Calu3 (cell line): ENCODE measurements at places on chromosomes 6 and 20. TPM values are rescaled to one million over a fixed set of nuclear protein-coding genes. Genes with fewer than 3 reads are reported as not detected.
A peak's percentile ranks its signal among the peaks of the same experiment; 100 is the strongest.

- H3K27ac ChIP-seq: no peak overlapping the region
- H3K27me3 ChIP-seq: peaks cover 38% of the 10 kb centered on the region
- DNase-seq: no peak
- H3K4me3 ChIP-seq: no peak overlapping the region
- no peaks in the 10 kb centered on the region for H3K4me1 ChIP-seq
These were observed 19.5 kb upstream of the MAS1 start for GRCh38 chr6:159871241-159871640.

- no peak for DNase-seq
- no peak overlapping the region for H3K4me3 ChIP-seq
- H3K4me1 ChIP-seq: no peaks in the 10 kb centered on the region
- no peaks in the 10 kb centered on the region for H3K36me3 ChIP-seq
- peaks cover 50% of the 10 kb centered on the region for H3K27me3 ChIP-seq
- H3K27ac ChIP-seq: no peak overlapping the region
These were observed 28.0 kb downstream of the TMC2 start for GRCh38 chr20:2564406-2564805.

- no peak overlapping the region for H3K4me3 ChIP-seq
- no peaks in the 10 kb centered on the region for H3K27me3 ChIP-seq
- peaks cover 8% of the 10 kb centered on the region for H3K4me1 ChIP-seq
- no peak overlapping the region for H3K27ac ChIP-seq
- DNase-seq: no peak
These were observed 42.4 kb downstream of the RTN4IP1 start for GRCh38 chr6:106586815-106587415.

DNA sequence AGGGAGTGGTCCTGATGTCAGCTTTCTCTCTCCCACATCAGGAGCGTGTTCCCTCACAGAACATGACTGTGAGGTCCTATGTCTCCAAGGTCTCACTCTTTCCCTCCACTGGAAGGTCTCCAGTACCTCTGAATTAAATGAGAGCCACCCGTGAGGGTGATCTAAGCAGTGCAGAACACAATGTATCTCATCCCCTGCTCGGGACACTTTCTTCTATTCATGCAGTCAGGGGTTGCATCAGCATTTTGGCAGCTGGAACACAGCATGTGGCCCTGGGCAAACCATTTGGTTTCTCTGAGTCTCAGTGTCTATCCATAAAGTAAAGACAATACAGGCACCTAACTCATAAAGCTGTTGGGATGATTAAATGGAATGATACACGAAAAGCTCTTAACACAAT, 34.2 kb downstream of the MAFB start:
- no peak for DNase-seq
- H3K4me1 ChIP-seq: no peaks in the 10 kb centered on the region
- no peaks in the 10 kb centered on the region for H3K36me3 ChIP-seq
- no peak overlapping the region for H3K27ac ChIP-seq
- peaks cover 71% of the 10 kb centered on the region for H3K27me3 ChIP-seq

DNA sequence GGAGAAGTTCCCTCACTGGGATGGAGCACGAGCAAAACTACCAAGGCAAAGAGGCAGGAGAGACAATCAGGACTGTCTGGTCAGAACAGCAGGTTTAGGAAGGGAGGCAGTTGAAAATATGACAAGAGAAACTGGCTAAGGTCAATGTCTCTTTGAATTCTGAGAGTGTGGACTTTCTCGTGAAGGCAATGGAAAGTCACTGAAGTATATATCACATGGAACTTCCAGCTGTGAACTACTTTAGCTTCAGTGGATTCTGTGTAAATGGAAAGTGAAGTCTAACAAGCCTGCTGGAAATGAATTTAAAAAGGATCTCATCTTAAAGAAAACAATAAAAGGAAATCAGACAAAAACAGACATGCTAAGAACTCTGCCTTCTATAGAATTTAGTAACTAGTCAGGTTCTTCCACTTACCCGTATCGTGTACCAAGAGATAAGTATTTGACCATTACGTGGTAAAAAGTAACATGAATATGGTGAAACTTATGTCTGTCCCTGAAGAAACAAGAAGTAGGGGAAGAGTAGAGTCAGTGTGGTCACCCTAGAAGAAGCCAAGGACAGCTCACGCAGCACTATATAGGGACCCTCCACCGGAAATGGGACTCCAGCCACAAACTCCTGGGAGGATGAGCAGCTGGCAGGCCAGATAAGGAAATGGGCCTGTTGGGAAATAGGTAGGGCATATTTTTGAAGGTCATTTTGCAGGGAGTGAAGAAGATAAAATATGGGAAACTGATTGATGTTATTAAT, 123.4 kb downstream of the MAP7 start:
- H3K36me3 ChIP-seq: no peaks in the 10 kb centered on the region
- DNase-seq: no peak
- no peak overlapping the region for H3K27ac ChIP-seq
- peaks cover 9% of the 10 kb centered on the region for H3K4me1 ChIP-seq

DNA sequence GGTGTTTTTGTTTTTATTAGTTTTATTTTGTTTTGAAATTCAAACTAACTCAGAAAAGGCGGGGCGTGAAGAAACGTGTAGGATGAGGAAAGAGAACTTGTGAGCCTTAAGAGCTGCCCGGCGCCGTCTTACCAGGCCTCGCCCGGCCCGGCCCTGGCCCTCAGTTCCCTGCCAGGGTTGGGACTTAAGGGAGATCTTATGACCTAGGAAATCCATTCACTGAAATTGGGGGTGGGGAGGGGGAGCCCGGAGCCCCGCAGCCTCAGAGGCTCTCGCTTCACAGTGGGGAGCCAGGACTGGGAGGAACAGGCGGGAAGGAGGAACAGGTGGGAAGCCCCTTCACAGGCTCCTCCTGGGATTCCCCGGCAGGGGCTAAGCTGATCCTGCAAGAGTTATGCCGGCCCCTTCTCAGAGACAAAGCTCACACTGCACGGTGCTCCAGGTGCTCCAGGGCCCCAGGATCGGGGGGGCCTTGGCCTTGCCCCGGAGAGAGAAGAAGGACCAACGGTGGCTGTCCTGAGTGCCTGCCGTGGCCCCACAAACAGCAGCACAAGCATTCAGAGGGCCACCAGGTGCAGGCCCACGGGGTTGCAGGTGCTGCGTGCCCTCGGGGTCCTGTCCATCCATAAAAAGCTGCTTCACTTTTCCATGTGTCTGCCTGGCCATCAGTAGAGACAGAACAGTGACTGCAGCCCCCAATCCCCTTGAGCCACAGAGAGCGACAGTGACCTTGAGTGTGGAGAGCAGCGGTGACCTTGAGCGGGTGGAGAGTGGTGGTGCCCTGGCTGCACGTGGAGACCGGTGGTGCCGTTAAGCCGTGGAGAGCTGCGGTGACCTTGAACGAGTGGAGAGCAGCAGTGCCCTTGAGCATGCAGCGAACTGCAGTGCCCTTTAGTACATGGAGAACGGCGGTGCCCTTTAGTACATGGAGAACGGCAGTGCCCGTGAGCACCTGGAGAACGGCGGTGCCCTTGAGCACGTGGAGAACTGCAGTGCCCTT, 152.7 kb downstream of the DLL1 start:
- H3K27ac ChIP-seq: no peak overlapping the region
- DNase-seq: no peak
- no peak overlapping the region for H3K4me3 ChIP-seq
- H3K36me3 ChIP-seq: no peaks in the 10 kb centered on the region
- H3K4me1 ChIP-seq: no peaks in the 10 kb centered on the region

GRCh38 chr6:20644667-20645370, 110.6 kb downstream of the CDKAL1 start:
- no peak for DNase-seq
- H3K4me1 ChIP-seq: peaks cover 51% of the 10 kb centered on the region
- H3K4me3 ChIP-seq: no peak overlapping the region
- H3K27me3 ChIP-seq: no peaks in the 10 kb centered on the region
- peaks cover 3% of the 10 kb centered on the region for H3K36me3 ChIP-seq

- H3K4me3 ChIP-seq: peak overlapping the region; percentile 91
- H3K27me3 ChIP-seq: no peaks in the 10 kb centered on the region
- peaks cover 67% of the 10 kb centered on the region for H3K36me3 ChIP-seq
These were observed 881 bp downstream of the BICRAL start for GRCh38 chr6:42782689-42783176.

- H3K36me3 ChIP-seq: no peaks in the 10 kb centered on the region
- H3K27ac ChIP-seq: no peak overlapping the region
- H3K27me3 ChIP-seq: no peaks in the 10 kb centered on the region
These were observed 65.8 kb upstream of the JAG1 start for GRCh38 chr20:10739566-10739965.

DNA sequence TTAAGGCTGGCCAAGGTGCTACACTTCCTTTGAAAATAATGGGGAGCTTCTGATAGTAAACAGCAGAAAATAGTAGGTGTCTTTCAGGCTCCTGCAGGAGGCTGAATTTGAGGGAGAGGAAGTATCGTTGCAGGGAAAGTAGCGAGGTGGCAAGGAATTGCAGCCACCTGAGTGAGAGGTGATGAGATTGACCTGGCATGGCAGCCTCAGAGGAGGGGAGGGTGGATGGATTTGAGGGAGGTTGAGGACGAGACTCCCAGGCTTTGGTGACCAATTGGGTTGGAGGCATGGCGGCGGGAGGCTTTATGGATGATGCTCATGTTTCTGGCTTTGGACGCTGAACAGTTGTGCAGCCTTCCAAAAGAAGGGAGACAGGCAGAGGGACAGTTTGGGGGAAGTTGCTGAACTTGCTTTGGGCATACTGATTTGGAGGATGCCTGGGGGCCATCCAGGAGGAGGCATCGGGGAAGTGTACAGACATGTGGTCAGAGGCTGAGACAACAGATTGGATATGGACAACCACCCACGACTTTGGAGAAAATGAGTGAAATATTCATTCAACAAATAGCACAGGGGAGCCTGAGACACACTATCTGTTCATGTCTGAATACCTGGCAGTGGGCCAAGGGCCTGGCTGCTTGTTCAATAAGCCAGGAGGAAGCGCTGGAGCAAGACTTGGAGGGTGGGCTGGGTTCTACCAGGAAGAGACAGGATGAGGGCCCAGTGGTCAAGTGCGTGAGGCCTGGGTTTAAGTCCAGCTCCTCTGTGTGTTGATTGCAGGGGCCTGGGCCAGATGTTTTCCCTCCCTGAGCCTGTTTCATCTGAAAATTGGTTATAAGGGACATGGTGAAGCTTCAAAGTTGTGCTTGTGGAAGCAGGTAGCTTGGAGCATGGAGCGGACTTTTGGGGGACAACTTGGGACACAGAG, 113.2 kb downstream of the CEBPB start:
- no peak overlapping the region for H3K4me3 ChIP-seq
- peak; percentile 86 for DNase-seq
- H3K27me3 ChIP-seq: peaks cover 22% of the 10 kb centered on the region
- H3K27ac ChIP-seq: peak overlapping the region; percentile 11
- H3K36me3 ChIP-seq: no peaks in the 10 kb centered on the region
- H3K4me1 ChIP-seq: peaks cover 48% of the 10 kb centered on the region

GRCh38 chr20:49727478-49727877, 13.8 kb upstream of the B4GALT5 start:
- H3K36me3 ChIP-seq: no peaks in the 10 kb centered on the region
- no peak for DNase-seq
- H3K4me3 ChIP-seq: no peak overlapping the region
- peaks cover 19% of the 10 kb centered on the region for H3K4me1 ChIP-seq
- no peak overlapping the region for H3K27ac ChIP-seq
- H3K27me3 ChIP-seq: no peaks in the 10 kb centered on the region

PBOV1 gene
- not detected in 2 replicates for total RNA-seq

NDRG3 gene
- 16.6 and 18.0 TPM in 2 replicates for total RNA-seq

CTAGE9 gene
- not detected in 2 replicates for total RNA-seq

PPP1R14C gene
- 2.7 and 3.6 TPM in 2 replicates for total RNA-seq

CBLN4 gene
- not detected in 2 replicates for total RNA-seq

MACROD2 gene
- total RNA-seq: 28.1 and 29.4 TPM in 2 replicates

COL10A1 gene
- not detected in 2 replicates for total RNA-seq
